ENCODE measurements at places on chromosomes 7 and 10. TPM values are rescaled to one million over a fixed set of nuclear protein-coding genes. Genes with fewer than 3 reads are reported as not detected.

- DNase-seq, result no peak
These were observed 84.2 kb upstream of the FRMD4A start for GRCh38 chr10:14414901-14415300.

DNA sequence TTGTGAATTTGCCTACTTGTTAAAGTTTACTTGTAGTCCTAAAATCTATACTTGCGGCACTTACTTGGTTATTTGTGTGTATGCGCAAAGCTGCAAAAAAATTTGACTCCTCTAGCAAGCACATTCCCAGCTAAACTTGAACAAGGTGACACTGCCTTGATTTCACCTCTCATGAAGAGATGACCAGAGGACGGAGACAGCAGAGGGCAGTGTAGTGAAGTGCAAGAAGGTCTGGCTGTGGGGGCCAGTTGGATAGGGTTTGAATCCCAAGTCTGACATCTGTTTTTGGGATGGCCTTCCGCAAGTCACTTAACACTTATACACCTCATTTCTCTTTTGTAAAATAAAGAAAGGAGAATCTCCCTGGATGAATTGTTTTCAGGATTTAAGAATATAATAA, 15.7 kb downstream of the SLK start:
- DNase-seq, result no peak

Gene CTAGE6
- 0.38 TPM for total RNA-seq

DNA sequence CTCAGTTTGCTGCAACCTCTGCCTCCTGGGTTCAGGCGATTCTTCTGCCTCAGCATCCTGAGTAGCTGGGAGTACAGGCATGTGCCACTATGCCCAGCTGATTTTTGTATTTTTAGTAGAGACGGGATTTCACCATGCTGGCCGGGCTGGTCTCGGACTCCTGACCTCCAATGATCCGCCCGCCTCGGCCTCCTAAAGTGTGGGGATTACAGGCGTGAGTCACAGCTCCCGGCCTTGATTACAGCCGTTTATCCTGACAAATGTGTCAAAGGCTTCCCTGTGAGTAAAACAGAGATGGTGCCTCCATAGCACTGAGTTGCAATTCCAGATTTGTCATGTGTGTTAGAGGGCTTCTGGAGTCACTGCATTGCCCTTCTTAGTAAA, 273.7 kb downstream of the CCDC3 start:
- DNase-seq, result no peak

DNA sequence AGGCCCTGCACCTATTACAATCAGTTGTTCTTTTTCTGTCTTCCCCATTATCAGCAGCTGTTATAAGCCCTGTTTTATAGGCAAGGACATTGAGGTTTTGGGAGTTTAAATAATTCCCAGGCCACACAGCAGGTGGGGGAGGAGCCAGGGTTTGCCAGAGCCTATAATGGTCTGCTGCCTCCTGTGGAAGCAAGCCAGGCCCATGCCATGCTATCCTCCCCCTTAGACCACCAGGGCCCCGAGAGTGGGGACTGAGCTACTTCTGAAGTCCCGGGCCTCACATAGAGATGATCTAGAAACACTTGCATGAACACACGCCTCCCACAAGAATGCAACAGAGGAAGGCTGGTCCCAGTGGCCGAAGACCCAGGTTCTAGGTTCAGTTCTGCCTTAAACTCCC, 141.7 kb downstream of the SH3PXD2A start:
- no peak for DNase-seq

Gene RAPGEF5
- 38.9 TPM for total RNA-seq

DNA sequence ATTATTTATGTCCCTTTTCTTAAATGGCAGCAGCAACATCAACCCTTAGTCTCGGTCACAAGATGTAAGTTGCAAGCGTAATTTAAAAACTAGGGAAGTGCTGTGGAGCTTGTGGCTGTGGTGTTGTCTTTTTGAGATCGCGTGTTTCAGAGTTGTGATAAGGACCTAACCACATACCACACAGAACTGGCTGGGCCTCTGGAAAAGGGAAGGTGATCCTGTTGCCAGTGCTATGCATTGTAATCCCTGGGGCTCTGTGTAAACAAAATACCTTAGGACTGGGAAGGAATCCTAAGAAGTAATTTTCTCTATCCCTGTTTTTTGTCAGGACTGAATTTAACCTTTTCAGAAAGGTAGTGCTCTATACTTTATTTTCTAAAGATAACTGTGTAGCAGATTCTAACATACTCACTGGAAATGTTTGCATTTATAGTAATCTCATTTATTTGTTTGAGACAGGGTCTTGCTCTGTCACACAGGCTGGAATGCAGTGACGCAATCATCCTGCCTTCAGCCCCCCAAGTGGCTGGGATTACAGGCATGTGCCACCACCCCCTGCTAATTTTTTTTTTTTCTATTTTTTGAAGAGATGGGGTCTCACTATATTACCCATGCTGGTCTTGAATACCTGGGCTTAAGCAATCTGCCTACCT, 60.4 kb downstream of the INPP5F start:
- no peak for DNase-seq

GRCh38 chr7:32204361-32205018, 134.3 kb upstream of the PDE1C start:
- peak; percentile 34 for DNase-seq

DNA sequence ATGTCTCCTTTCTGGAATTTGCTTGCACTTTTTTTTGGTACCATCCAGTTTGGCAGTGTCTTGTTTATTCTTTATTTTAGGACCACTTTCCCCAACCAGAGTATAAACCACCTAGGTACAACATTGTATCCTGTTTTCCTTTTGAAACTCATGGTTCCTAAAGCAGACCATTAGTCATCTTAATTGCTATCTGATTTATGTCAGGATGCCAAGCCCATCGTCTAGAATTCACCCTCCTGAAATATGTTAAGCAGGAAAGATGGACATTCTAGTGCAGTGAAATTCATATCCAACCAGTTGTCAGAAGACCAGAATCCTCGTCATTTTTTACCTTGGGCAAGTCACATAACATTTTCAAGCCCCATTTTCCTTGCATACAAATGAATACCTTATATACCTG, 223.6 kb upstream of the KMT2E start:
- DNase-seq, result no peak

GRCh38 chr10:33142295-33142694, 184.3 kb upstream of the ITGB1 start:
- no peak for DNase-seq

GRCh38 chr10:112988839-112989406, 38.9 kb downstream of the TCF7L2 start:
- no peak for DNase-seq

GRCh38 chr7:65746398-65746669, 126.5 kb upstream of the VKORC1L1 start:
- DNase-seq, result no peak
